ENCODE measurements at places on chromosomes 6 and 20.

- no peak for DNase-seq
These were observed 184.8 kb downstream of the GRIK2 start for GRCh38 chr6:101578306-101578705.

DNA sequence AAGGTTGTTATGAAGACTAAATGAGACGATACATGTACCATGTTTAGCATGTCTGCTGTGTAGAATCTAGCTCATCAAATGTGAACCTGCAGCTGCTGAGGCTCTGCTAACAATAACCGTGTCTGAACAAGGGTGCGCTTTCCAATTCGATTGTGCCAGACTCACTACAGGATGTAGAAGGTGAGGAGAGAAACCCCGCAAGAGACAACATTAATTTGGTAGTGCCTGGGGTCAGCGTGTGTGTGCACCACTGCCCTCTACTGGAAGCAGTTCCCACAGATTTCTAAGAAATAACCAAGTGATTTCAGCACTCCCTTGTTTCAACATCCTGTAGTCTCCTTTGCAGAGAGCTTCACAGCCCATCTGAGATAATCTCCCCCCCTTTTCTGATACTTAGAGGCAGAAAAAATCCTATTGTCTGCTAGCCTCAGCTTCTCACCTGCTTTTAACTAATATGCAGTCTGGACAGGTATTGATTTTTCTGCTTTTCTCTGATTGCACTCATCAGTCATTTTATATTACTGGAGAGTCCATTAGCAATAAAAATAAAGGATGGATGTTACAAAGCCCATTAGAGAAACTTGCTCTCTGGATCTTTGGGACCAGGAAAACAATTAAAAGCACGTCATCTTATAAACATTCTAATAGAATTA, 96.7 kb upstream of the BACH2 start:
- DNase-seq = peak; percentile 21

DNA sequence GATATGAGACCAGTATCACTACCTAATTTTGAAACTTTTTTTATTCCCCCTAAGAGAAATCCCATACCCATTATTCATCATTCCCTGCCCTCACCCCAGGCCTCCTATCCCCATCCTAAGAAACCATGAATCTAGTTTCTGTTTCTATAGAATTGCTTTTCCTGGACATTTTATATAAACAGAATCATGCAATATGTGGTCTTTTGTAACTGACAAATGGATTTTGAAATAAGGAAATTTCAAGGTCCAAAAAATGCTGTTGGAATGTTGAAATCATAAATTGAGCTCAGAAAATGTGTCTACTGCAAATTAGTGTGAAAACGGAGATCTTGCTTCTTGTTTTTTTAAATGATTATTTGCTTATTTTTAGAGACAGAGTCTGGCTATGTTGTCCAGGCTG, 25.1 kb downstream of the RNF217 start:
- DNase-seq = no peak

- DNase-seq = no peak
These were observed 33.7 kb downstream of the ADGRF5 start for GRCh38 chr6:46888031-46888430.

- no peak for DNase-seq
These were observed 348.4 kb downstream of the TPBG start for GRCh38 chr6:82711971-82712370.

DNA sequence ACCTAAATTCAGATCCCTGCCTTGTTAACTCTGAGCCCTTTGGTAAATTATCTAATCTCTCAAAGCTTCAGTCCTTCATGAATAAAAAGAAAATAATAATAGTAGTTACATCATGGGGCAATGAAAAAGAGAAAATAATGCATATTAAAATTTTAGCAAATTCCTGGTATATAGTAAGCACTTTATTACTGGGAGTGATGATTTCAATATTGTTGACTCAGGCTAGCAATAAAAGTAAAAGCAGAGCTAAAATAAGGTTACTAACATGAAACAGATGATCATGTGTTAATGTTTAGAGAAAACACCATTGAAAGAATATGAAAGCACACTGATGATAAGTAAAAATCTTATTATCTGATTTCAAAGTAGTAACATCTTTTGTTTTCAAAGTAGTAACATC, 13.6 kb downstream of the GINS1 start:
- DNase-seq = no peak

- DNase-seq = no peak
These were observed 58.6 kb downstream of the FAM120B start for GRCh38 chr6:170365121-170365520.

DNA sequence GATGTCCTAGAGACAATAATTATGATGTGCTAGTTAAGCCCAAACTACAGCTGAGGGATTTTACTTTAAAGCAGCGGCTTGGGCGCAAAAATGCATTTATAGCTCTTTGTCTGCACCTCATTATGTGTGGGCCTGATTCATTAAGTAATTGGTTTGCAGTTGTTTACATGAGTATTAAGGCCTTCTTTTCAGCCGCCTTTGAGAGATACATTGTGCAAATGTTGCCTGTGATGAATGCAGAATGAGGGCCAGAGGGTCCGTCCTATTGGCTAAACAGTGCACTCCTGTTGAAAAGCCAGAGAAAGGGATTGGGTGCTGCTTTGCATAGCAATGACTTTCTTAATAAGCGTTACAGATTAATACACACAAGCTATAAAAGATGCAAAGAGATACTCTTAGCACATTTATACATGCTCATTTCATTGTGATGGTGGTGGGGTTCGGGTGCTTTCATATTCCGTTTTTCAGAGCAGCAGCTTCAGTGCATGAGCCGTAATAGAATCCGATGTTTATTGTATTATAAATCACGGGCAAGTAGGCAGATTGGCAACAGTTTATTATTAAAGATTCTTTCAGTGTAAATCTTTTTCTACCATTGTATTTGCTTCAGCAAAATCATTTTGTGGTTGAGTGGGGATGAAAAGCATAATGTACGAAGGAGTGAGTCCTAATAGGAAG, 68.2 kb upstream of the XRN2 start:
- no peak for DNase-seq

GRCh38 chr20:17643531-17644188, 38.4 kb downstream of the RRBP1 start:
- DNase-seq = no peak

GRCh38 chr20:58469616-58470015, 45.6 kb downstream of the APCDD1L start:
- DNase-seq = no peak

GRCh38 chr20:1894951-1895673, at the start of gene SIRPA:
Gene SIRPA, plus strand, starts transcription at chr20:1895407. Its CDS starts 41 bp downstream, at chr20:1895448.
- no peak for DNase-seq

GRCh38 chr6:56766139-56766805, 123.6 kb upstream of the DST start:
- no peak for DNase-seq

GRCh38 chr6:47109281-47109680, 67.1 kb upstream of the ADGRF1 start:
- no peak for DNase-seq

DNA sequence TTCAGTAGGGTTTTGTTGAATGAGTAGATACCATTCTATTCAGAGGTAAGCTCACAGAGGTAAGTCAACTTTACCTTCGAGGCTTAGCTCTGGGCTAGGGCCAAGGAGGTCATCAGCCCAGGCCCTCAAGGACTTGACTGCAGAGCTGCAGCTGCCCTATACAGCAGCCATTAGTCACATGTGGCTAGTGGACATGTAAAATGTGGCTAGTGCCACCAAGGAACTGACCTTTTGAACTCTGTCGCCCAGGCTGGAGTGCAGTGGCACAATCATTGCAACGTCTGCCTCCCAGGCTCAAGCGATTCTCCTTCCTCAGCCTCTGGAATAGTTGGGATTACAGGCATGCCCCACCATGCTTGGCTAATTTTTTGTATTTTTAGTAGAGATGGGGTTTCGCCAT, 47.9 kb upstream of the EPB41L1 start:
- DNase-seq = no peak

DNA sequence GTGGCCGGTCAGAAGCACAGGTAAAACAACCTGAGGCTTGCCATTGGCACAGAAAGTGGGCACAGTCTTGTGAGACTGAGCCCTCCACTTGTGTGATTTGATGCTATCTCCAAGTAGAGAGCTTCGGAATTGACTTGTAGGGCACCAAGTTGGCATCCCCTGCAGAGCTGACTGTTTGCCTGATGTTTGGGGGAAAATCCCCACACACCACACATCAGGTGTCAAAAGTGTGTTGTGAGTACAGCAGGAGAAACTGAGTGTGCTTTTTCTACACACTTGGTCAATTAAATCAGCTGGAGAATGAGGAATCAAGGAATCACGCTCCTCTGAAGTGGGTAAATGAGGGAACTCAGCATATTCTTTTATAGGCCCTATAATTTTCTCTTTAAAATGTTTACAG, 989 bp downstream of the SERINC3 start:
- no peak for DNase-seq

- DNase-seq = no peak
These were observed 384.8 kb downstream of the ADGRB3 start for GRCh38 chr6:69019832-69020231.

DNA sequence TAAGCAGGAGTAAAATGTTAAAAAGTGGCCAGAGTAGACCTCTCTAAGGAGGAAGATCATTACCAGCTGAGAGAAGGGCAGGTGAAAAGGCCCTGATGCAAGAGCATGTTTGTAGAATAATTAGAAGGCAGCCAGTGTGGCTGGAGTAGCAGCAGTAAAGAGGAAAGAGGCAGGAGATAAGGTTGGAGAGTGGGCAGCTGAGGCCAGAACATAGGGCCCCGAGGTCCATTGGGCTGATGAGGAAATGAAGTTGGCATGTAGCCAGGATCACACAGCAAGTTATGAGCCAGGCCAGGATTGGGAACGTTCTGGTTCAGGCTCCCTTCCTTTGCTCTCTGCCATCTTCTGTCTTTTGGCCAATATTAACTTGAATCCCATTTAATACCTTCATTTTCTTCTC, 51.6 kb downstream of the RALY start:
- DNase-seq = no peak

GRCh38 chr20:62705627-62706026, 3.0 kb upstream of the NTSR1 start:
- DNase-seq = no peak

- DNase-seq = no peak
These were observed 14.7 kb downstream of the HLA-F start for GRCh38 chr6:29737707-29738630.

DNA sequence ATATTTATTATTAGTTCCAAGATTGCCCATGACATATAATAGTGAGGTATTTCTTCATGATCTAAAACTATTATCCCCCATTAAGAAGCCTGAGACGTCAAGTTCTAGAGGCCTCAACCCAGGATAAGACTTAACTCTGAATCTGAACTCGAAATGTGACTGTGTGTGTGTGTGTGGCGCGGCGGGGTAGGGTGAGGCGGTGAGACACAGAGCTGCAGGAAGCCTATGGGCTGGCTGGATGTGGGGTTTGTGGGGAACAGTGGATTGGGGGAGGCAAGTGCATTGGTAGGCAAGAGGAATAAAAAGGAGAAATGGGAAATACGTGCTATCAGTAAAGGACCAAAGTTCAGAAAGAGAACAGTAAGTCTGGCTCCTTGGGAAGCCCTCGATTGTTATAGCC, 66.5 kb upstream of the RNF146 start:
- DNase-seq = no peak

GRCh38 chr20:59866338-59866737, 67.1 kb downstream of the SYCP2 start:
- no peak for DNase-seq

DNA sequence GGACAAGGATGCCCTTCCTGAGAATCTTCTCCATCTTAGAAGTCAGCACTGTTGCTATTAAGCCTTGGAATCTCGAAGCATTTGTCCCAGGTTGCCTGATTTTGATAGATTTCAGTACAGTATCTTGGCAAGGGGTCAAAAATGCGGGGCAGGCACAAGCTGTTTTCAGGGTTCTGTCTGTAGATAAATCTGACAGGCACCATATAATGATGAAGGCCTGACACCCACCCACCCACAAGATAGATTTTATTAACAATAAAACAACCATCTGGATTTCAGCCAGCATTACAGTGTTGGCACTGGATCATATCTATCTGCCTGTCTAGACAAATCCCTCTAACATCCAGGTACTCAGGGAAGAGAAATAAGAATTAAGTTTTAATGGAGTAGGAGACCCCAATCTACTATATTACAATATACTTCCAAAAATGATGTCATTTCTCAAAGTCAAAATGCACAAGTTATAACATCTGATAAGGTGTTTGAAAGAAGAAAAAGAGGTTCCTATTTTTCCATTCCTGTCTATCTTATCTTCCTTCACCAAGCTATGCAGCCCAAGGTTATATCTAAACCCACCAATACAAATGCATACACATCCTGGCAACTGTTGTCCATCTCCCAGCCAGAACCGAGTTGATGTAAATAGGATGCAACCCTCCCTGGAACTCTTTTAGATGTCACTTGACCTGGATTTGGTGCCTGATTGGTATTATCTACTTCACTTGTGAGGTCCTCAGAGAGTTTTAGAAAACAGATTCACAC, 10.7 kb downstream of the NEDD9 start:
- DNase-seq = no peak

DNA sequence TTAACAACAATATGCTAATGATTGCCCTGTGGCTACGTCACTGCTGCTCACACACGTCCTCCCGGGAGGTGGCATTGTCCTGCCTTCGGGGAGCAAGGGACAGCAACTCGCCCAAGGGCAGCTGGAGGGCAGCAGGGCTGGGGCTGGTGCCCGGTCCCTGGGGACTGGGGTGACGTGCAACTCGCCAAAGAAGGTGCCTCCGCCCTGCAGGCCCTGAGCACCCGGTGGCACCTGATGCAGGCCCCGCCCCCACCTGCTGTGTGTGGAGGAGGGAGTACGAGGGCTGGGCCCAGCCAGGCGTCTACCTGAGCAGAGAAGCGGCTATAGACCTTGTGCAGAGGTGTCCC, 64.8 kb upstream of the SLCO4A1 start:
- no peak for DNase-seq

GRCh38 chr20:3248167-3248992, 9.4 kb upstream of the SLC4A11 start:
- DNase-seq = no peak

DNA sequence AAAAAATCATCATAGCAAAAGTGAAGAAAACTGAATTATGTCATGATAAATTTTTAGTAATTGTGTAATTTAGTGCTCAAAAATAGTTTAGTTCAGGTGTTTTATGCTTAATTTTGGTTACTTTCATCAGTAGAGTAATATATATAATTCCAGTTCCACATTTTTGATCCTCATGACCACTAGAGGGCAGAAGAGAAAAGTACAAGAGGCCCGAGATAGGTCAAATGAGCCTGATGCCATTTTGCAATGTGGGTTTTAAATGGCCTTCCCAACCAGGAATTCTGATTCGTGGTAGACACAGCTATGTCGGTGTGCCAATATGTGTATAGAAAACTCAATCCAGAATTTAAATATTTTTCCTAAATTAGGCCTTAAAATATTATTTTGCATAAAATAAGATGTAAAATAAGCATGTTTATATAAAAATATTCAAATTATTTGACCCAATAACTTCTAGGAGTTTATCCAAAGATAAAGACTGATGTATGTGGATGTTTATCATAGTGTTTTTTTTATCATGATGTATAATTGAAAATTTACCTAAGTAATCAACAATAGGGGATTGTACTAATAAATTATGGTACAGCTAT, 159.7 kb upstream of the RPS6KA2 start:
- DNase-seq = peak; percentile 33

GRCh38 chr6:134932098-134932497, 17.8 kb downstream of the ALDH8A1 start:
- no peak for DNase-seq

GRCh38 chr6:120395784-120396183, 938.5 kb downstream of the TBC1D32 start:
- no peak for DNase-seq
